ENCODE measurements at places on chromosomes 4 and X.
A peak's percentile ranks its signal among the peaks of the same experiment; 100 is the strongest.

- DNase-seq, result peak; percentile 100
Measured at GRCh38 chr4:6269616-6270511, at the start of gene WFS1. TSS of gene WFS1 (plus strand) at chr4:6269850. CDS start at chr4:6277456, 7,606 bp downstream.

- DNase-seq, result peak; percentile 76
Measured at GRCh38 chrX:39065051-39065871, 264.0 kb downstream of the MID1IP1 start.

DNA sequence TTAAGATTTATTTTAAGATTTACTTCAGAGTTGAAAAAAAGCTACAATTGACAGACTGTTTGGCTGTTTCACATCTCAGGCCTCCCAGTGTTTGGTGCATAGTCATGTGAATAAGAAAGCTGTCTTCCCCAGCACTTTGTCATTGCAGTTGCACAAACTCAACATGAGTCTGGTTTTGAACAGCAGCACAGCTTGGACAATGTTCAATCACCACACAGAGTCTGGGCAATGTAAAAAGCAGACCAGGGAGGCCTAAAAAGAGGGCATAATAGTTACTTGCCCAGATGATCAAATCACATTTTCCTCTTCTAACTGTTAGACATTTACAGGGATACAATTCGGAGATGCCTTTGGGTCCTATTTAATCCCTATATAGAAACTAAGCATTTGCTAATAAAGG lies 1055.0 kb downstream of the RPA4 start:
- DNase-seq, result peak; percentile 2

- DNase-seq, result peak; percentile 27
Measured at GRCh38 chr4:47499700-47500099, 14.6 kb downstream of the ATP10D start.

GRCh38 chr4:53174823-53175222 lies 191.0 kb downstream of the SCFD2 start:
- peak; percentile 53 for DNase-seq

DNA sequence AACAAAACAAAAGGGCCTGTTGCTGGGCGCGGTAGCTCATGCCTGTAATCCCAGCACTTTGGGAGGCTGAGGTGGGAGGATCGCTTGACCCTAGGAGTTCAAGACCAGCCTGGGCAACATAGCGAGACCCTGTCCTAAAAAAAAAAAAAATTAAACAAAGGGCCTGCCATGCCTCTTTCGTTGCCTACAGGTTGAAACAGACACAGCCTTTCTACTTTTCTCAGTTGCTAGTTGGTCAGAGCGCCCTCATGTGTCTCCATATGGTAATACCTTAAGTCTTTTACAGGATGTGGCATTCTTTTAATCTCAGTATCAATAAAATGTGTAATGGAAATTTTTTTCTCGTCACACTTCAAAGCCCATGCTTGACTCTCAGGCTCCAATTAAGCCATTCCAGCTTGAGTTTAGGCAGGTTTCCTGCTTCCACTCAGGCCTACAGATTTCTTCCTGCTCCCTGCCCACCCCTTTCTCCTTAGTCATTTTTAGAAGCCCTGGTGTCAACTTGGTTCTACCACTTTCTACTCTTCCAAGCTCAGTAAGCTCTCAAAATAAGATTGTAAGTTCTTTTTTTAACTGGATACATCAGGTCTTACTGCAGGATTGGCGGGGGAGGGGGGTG lies 4.6 kb upstream of the SOWAHD start:
- peak; percentile 20 for DNase-seq

DNA sequence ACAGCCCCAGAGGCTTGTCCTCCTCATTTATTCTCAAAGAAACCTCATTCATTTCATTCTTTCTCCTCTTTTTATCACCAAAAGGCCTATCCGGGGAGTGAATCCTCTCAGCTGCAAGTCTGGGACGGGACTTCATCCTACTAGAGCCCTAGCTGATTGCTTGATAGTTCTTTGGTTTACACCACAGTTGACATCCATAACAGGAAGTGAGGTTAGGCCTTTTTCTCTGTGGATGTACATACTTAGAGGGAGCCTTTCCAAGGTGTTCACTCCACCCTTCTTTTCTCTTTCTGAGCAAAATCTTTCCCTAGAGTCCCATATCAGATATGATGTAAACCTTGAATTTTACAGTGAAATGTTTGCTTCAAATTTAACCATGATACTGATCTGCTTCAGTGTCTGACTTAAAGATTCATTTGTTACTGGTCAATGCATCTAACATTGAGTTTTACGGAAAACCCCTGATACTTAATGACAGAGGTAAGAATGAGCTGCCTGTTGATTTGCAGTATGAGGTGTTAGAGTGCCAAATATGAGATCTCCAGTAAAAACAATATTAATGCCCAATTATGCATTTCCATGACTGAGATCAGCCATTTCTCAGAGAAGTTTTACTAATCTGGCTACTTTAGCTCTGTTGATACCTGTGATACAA lies 16.8 kb upstream of the CXCL5 start:
- DNase-seq, result no peak

DNA sequence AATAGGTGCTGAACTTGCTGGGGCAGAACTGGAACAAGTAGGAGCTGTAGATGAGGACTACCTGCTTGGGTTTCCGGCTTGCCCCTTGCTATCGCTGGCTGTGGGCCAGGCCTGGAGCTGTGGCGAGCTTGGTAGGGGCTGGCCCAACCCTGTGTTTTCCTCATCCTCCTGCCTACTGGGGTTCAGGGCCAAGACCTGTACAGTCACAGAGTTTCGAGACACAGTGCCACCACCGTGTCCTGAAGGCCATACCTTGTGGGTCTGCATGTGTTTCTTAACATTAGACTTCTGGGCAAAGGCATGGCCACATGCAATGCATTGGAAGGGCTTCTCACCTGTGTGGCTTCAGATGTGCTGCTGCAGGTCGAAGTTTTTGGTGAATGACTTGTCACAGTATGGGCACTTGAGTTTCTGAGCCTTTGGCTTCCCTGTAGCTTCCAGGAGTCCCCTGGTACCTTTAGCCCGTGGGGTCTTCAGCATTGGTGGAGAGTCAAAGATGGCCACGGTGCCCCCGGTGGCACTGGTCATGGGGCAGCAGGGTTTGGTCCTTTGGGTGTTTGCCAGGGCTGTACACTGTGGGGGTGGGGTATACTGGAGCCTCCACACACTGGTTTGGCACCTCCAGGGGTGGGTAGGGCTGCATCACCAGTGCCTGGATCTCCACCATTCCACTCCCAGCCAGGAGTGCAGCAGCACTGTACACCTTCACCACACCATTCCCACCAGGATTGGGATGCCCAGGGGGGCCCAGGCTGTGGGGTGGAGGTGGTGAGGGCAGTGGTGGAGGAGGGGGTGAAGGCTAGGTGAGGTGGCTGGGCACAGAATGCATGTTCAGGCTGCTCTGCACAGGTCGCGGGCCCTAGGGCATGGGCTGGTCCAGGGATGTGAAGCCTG lies 52.1 kb downstream of the CFAP299 start:
- no peak for DNase-seq

- no peak for DNase-seq
Measured at GRCh38 chr4:8655411-8656184, 63.0 kb downstream of the CPZ start.

GRCh38 chrX:154730253-154730891 lies 20.5 kb downstream of the GAB3 start:
- peak; percentile 78 for DNase-seq

DNA sequence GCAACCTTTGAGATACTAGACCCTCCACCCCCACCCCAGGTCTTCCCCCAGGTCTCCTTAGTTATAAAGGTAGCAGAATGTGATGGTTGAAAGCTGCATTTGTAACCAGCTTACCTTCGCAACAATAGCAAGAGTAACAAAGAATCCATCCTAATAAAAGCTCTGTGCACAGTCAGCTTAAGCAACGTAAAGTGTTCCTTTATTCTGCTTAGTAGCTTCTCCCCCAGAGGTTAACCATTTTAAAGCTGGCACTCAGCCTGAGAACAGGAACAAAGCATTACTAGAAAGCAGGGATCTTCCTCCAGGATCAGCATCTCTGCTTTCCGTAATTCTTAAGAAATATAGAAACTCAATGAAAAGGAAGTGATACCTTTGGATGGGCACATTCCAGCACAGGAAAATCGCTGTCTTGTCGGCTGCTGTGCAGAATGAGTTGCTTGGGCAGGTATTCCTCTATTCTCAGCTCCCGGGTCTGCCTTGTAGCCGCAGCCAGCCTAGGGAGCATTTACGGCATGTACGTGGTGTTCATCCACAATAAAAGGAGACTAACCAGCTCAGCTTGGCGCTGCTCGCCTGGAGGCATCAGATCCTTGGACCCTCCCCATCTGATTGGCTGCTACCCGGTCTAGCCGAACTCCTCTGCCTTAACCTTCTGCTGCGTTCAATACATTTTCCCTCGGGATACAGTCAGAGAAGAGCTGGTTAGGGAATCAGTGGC lies 113.0 kb upstream of the TLR3 start:
- no peak for DNase-seq

DNA sequence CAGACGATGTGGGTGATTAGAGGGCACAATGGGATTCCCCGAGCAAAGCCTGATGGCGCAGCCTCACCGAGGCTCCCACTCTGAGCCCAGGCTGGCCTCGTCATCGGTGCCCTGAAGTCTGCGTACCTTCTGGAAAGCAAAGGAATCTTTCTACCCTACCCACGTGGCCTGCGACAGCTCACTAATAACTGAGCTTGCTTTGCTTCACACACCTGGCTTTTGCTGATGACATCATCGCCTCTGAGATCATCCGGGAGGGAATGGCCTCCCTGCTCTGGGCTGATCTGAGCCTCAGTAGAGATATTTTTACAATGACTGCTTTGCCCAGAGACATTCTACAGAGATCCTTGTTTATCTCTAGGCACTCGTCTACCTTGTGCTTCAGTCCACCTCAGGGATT lies 45.4 kb upstream of the PDLIM3 start:
- no peak for DNase-seq

GRCh38 chr4:8538703-8539567 lies 41.3 kb upstream of the GPR78 start:
- DNase-seq, result no peak

DNA sequence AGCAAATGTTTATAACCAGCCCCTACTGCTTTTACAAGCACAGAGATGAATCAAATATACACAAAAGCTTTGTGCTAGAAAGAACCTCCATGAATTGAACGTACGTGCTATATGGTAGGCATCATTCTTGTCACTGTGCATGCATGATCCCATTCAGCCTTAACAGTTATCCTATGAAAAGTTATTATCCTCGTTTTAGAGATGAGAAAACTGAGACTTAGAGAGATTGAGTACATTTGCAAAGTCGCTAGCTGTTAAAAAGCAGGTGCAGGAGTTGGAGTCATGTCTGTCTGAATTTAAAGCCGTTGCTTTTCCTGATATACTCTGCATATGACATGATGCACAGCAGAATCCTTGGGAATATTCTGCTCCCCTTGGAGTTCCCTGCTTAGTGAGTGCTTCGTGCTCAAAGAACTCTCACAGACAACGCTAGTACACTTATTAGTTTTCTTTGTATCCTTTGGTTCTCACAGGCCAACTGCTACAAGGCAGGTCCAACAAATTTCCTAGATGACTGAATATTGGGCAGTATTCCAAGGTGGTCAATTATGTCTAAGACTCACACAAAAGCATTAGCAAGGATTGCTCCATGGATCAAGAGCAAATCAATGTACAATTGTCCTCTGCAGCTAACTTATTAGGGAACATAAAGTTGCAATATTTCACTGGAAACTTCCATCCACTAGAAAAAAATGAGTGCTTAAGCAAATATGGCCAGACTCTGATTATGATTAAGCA lies 42.8 kb upstream of the TRIM2 start:
- peak; percentile 75 for DNase-seq

- peak; percentile 60 for DNase-seq
Measured at GRCh38 chrX:15930585-15930984, 76.0 kb upstream of the AP1S2 start.

DNA sequence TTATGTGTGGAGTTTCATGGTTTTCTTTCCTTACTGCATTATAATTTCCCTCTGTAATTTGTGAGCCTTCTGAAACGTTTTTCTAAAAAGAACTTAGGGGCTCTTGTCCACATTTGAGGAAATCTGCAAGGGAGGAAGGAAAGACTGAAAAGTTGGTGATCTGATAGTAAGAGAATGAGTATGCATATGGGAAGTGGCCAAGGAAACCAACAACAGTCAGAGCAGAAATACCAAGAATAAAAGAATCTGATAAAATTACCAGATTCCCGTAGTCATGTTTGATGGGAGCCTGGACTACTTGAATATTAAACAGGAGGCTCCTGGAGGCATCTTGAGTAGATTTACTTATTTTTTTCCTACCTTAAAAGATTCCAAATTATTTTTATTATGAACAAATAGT lies 50.1 kb downstream of the MEPE start:
- no peak for DNase-seq

- DNase-seq, result peak; percentile 10
Measured at GRCh38 chr4:128379860-128380259, 92.2 kb upstream of the PGRMC2 start.

- DNase-seq, result no peak
Measured at GRCh38 chr4:83832110-83832825, 296.4 kb downstream of the GPAT3 start.

GRCh38 chrX:22889819-22890218 lies 109.9 kb upstream of the DDX53 start:
- peak; percentile 9 for DNase-seq

- DNase-seq, result peak; percentile 89
Measured at GRCh38 chr4:85408301-85408700, 66.6 kb upstream of the ARHGAP24 start.

DNA sequence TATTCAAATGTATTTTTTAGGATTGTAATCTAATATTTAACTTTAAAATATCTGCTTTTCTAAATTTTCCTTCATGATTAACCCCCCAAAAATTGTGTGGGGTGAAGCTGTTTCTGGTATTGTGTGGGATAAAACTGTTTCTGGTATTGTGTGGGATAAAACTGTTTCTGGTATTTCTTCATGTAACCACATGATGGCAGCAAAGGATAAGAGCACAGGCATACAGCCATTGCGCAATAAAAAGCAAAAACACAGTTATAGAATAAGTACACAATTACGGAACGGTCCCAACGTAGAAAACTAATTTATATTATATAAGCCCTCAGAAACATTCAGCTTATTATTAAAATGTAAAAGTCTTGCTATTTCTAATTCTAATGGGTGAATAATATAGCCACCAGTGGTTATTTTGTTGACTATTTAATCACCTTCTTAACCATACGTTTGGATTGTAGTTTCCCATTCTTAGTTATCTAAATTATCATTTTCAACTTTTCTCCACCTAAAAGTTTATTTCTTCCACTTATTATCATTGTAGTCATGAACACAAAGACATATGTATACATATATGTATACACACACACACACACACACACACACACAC lies 333.9 kb upstream of the FSTL5 start:
- peak; percentile 60 for DNase-seq

DNA sequence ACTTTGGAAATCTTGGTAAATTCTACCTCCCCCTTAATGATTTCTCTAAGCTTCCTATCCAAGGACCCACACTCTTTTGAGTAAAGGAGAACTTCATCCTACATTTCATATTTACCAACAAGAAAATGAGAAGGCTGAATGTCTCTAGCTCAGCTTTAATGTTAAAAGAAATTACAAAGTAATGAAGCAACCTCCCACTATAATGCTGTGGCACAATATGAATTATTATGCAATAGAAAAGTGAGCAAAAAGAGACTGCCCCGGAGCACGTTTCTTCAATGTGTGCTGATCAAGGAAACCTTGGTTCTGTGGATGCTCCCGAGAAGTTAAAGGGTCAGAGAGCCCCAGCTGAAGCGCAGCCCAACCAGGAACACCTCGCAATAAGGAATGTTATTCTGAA lies 9.1 kb upstream of the TBC1D1 start:
- no peak for DNase-seq

- peak; percentile 53 for DNase-seq
Measured at GRCh38 chr4:87073199-87074120, 138.6 kb downstream of the AFF1 start.
